Ecto neural progenitor cell (in vitro differentiated cells): ENCODE measurements at places on chromosomes 7 and 10.

- DNase-seq: no peak
Measured at GRCh38 chr7:26153823-26154783, 2.1 kb downstream of the NFE2L3 start.

DNA sequence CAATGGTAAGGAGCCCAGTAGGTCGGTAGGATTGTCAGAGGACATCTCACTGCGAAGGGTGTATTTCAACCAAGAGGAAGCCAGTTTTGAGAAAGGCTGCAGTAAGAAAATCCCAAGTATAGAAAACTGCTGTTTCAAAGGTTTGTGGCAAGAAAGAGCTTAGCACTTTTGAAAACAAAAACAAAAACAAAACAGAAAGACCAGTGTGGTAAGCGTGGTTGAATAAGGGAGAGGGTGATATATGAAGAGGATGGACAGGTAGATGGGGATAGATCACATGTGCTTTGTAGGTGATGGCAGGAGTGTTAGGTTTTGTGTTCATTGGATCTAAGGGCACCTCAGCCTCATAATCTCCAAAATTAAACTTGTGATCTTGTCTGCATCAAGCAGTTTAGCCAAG lies 141.6 kb upstream of the WNT16 start:
- DNase-seq: no peak

DNA sequence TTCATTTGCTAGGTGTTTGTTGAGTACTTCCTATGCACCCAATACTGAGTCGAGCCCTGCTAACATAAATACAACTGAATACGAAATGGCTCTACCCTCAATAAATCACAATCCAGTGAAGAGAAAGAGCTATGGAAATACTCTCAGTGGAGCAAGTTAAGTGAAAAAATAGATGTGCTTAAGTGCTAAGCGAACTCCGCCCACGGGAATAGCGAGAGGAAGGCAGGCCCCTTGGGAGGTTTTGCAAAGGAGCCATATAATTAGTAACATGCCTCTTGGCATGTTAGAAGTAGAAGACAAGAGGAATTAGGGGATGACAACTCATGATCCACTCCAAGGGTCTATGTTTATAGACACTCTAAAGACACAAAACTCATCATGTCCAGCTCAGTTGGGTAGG lies 42.8 kb upstream of the TSPAN33 start:
- DNase-seq: no peak

DNA sequence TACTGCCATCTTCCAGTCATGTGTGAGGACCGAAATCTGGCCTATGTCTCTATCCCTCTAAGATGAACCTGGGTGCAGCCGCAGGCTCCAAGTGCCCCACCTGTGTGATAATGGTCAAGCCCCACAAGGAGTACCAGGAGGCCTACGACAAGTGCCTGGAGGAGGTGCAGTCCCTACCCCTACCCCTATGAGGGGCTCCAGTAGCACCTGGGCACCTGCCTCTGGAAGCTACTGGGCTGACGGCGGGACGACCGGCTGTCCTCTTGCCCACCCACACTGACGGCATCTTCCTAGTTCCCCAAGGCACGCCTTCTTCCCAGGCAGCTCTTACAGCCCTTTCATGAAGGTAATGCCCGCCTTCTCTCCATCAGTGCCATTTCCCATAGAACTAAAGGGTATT lies 47.4 kb downstream of the HOXA1 start:
- no peak for DNase-seq

DNA sequence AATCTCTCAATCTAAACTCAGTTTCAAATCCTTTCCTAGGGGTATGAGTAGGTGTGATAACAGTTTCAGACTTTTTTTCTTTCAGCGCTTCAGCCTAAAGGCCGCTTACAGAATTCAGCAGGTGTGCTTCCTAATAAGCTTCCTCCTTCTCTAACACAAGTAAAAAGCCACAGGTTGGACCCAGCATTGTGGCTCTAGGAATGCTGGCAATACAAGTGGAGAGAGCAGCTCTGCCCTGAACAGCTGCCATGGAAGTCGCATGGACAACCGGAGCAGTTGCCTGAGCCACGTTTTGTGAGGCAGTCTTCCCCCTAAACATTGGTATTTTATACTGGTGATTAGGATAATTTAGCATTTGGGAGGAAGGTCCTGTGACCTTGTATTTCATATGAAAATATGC lies 83.5 kb downstream of the ST7 start:
- no peak for DNase-seq

GRCh38 chr10:35606430-35606829 lies 1.3 kb downstream of the GJD4 start:
- no peak for DNase-seq

DNA sequence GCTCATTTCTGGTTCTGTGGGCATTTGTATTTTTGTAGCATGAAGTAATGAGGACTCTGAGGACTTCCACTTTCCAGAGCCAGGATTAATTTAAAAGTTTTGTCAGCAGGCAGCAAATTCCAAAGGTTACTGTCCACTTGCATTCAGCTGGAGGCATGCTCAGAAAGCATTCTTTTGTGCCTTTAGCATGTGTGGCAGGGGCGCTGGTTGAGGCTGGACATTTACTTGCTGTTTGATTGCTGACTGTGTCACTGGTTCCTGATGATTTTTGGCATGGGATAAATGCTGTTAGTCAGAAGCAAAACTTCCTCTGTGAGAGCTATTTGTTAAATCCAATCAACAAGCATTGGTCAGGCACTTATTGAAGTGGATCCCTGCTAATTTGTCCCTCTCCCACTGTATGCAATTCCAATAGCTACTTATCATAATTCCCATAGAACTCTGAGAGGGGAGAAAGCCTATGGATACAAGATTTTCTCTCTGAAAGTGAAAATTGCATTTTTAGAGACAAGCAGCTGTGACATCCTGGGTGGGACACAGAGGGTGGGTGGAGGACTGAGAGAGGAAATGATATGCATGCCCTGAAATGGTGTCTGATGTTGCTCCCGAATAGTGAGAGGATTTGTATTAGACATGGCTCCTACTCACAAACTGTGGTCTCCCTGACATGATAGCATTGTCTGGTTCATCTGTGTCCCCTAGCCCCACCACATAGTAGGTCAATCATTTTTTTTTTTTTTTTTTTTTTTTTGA lies 161.2 kb upstream of the WDR11 start:
- DNase-seq: no peak

DNA sequence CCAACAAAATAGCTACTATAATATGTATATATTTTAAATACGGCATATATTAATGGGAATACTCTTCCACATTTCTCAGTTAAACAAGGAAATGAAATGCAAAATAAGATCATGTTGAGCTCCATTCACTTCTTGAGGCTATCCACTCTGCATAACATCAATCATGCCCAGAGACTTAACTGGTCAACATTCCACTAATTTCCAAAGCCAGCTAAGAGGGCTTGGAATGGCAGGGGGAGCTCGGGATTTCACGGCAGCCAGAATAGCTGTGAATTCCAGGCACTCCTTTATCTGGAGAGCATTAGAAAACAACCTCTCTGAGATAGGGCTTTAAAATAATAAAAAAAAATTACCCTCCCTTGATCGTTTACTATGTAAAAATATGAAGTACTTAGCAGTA lies 194.9 kb upstream of the CDCA7L start:
- DNase-seq: peak; percentile 54

DNA sequence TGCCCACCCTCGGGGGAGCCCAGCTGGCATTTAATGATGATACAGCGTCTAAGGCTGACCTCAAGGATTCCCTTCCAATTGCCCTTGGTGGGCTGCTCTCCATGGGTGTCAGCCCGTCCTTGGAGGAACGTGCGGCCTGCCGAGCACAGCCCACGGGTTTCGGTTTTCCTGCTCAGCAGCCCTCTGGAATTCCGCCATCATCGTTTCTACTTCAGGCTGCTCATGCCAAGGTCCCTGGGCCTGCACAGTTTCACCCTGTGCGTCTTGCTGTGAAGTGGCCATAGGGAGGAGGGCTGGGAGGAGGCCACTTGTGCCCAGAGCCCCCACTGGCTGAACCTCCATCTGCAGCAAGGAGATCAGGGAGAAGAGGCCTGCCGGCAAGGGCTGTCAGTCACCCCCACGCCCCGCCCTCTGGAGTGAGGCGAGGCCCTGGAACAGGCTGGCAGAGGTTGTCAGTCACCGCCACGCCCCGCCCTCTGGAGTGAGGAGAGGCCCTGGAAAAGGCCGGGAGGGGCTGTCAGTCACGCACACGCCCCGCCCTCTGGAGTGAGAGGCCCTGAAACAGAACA lies 82.8 kb downstream of the CHST15 start:
- peak; percentile 89 for DNase-seq

GRCh38 chr7:473211-473734 lies 46.4 kb downstream of the PDGFA start:
- no peak for DNase-seq

- DNase-seq: no peak
Measured at GRCh38 chr7:24609570-24609969, 36.3 kb downstream of the PALS2 start.

DNA sequence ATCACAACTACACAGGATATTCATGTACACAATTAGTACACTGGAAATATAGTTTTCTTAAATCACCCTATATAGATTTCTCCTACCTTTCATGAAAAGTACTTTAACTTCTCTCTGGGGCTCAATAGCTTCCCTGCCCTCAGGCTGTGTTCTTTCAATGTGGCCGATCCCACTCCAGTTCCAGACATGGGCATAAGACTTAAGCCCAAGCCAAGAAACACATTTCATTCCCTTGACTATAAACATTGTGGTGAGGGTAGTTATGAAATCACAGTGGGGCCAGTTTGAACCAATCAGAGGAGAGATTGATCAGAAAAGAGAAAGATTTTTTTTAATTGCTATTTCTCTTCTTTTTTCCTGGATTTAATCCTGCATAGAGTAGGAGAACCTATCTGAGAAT lies 904.6 kb upstream of the SORCS1 start:
- no peak for DNase-seq

DNA sequence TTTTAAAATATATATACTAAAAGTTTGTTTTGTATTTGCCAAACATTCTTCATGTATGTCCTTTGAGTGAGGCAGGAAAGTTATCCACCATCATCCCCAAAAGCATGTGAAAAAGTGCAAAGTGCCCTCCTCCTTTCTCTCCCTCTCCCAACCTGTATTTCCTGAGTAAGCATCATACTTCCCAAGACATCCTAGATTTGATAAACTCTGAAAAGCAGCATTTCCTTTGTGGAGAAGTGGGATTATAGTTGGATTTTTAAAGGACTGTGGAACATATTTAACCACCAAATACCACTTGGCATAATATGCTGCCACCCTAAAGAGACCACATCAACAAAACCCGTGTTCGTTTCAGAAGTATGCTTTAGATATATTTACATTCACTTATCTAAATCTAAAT lies 36.9 kb downstream of the NET1 start:
- no peak for DNase-seq

DNA sequence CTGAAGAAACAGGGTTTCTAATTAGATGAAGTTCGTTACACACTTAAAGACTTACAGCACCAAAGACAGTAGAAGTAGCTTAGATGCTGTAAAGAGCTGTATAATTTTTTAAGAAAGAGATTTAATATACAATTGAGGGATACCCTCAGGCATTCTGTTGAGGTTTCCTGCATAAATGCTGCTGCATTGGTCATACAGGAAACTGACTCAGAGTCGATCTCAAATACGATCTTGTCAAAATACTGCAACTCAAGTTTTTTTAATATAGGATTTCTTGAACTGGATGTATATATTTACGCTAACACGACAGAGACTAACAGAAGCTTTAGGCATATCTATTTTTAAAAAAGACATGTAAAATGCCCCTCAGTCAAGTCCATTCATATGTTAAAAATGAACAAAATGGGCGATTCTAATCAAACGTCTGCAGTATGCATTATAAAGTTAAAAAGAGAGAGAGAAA lies 2.4 kb upstream of the ARID5B start:
- DNase-seq: no peak

GRCh38 chr7:36188906-36189305 lies 35.9 kb downstream of the EEPD1 start:
- DNase-seq: no peak

DNA sequence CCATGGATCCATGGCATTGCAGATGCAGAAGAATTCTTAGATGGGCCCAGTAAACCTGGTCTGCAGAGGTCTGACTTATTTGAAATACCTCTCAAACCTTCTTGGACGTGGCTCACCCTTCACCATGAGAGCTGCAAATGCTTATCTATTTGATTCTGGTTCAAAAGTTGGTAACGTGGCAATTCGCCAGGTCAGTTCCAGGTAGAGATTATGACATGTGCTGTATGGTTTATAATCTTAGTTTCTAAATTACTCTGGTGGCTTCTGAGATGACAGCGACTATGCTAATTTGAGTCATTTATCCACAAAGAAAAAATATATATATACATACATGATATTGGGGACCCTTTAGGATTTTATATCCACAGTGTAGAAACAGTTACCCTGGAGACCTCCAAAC lies 68.8 kb downstream of the NRP1 start:
- DNase-seq: no peak

- DNase-seq: no peak
Measured at GRCh38 chr7:44220046-44220357, 19.2 kb downstream of the YKT6 start.

DNA sequence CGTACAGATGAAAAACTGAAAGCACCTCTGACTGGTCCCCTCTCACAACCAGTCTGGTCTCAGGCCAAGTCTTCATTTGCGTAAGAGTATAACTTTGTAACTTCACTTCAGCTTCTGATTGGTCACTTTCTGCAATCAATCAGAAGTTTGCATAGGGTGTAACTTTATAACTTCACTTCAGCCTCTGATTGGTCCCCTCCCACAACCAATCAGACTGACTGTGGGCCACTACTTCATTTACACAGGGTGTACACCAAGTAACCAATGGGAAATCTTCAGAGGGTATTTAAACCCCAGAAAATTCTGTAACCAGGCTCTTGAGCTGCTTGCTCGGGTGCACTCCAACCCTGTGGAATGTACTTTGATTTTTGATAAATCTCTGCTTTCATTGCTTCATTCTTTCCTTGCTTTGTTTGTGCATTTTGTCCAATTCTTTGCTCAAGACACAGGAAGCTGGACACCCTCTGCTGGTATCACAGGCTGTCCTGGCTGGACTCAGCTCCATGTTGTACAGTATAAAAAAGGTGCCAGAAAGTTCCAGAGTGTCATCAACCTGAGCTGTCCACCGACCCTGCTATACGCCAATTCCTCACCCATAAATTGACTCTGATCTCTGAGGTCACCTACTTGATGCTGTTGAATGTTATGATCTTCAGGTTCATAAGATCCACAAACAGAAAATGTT lies 74.5 kb downstream of the COBL start:
- peak; percentile 16 for DNase-seq

- no peak for DNase-seq
Measured at GRCh38 chr10:119341459-119342301, 134.3 kb downstream of the GRK5 start.

DNA sequence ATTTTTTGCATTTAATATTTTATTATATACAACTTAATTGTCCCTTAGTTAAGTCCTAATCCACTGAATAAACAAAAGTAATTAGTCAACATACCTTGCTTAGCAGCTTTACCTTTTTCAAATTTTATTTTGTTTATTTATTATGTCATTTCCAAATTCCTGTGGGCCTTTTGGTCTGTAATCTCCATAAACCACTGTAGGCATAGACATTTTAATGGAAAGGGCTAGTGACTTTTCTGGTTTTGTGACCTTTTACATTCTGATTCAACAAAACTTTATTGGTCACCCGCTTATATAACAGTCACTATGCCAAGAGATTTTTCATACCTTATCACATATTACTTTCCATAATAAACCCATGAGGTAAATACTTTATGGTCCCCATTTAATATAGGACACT lies 181.3 kb upstream of the PRPS1L1 start:
- DNase-seq: no peak

GRCh38 chr10:86644794-86645445 lies 9.4 kb upstream of the OPN4 start:
- DNase-seq: no peak

- no peak for DNase-seq
Measured at GRCh38 chr7:77550586-77550985, 13.5 kb downstream of the PTPN12 start.
